CD4-positive, alpha-beta T cell (primary cell): ENCODE measurements at places on chromosomes 6 and 20. TPM values are rescaled to one million over a fixed set of nuclear protein-coding genes. Genes with fewer than 3 reads are reported as not detected.
A peak's percentile ranks its signal among the peaks of the same experiment; 100 is the strongest.

Gene SRSF12
- total RNA-seq, result not detected

Gene UNC93A
- total RNA-seq, result not detected

Gene HLA-C
- 1,996 TPM for total RNA-seq

DNA sequence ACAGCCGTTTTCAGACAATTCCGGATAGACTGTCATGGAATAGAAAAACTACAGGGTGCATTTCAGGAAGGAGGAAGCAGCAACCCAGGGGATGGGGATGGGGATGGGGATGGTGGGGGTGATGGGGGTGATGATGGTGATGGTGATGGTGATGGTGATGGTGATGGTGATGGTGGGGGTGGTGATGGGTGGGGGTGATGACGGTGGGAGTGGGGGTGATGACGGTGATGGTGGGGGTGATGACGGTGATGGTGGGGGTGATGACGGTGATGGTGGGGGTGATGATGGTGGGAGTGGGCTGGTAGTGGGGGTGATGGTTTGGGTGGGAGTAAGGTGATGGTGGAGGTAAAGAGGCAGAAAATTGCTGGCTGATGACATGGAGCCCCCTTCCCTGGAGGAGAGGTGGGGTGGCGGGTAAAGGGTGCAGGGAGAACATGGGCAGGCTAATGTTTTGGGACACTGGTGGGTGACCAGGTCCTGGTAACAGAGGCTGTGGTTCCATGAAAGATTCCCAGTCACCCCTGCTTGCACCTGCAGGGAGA lies 17.5 kb downstream of the LAMA5 start:
- no peak for DNase-seq

DNA sequence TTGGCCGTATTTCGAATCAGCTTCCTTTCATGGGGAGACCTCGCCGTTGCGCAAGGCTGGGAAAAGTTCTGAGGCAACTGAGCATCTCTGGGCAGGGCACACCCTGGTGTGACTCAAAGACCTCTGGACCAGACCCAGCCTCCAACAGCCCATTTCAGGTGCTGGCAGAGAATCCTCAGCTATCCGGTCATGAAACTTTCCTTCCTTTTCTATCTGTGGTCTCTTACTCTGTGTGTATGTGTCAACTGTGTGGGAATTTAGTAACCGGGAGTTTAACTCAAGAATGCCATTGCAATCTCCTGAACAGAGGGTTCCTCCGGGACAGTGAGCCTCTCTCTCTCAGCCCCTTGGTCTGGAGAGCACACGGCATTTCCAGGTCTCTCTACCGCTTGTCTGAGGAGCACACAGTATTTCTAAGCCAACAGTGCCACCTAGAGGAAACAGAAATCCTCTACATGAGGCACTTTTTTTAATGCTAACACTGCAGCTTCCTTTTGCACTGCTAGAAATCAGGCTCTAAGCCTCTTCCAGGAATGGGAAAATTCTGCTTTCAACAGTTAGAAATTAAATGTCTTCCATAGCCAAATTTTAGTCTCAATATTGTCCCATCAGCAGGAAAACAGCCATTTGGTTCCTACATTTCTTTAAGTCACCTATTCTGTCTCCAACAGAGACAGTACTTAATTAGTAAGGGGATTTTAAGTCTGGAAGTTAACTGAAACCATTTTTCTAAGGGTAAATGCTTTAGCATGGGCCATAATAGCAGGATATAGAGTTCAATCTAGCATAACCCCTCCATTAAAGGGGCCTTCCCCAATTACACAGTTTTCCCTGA lies 32.7 kb downstream of the PLN start:
- DNase-seq, result no peak

GRCh38 chr20:41050361-41051008 lies 21.9 kb downstream of the TOP1 start:
- no peak for DNase-seq

DNA sequence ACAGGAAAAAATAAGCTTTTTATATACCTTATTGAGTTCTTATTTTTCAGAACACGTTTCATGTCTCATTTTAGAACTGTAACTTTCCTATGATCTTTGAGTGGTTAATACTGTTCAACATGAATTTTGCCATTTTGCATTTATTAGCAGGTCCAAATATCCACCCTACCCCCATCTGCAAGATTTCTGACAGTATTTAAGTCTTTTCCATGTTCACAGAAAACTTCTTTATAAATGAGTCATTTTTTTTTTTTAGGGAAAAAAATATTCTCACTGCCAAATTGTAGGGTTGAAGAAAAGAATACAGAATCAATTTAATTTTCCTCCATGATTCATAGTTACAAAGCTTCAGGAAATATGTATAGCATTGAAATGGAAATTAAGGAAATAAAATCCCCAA lies 101.8 kb downstream of the COL21A1 start:
- no peak for DNase-seq

DNA sequence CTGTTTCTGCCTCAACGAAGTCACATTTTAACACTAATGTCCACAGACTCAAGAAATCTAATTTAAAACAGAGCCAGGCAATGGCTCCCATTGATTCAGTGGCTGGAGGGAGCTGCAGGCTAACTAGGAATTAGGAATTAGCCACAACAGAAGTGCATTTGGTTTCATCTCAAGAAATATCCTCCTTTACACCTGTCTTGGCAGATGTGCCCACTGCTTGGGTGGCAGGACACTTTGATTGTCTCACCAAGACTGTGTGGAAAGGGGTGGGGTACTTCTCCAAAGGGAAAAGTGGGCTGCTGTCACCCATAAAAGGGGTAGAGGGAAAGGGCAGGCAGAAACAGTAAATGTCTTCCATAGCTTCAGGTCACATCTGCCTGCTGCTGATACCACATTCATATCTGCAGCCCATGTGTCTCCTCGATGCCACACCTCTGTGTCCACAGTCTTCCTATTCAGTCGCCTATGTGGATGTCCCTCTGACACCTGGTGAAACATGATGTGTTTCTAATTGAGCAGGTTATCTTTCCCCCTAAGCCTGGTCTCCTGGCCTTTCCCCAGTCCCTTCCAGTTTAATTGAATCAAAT lies 10.9 kb upstream of the OSER1 start:
- no peak for DNase-seq

DNA sequence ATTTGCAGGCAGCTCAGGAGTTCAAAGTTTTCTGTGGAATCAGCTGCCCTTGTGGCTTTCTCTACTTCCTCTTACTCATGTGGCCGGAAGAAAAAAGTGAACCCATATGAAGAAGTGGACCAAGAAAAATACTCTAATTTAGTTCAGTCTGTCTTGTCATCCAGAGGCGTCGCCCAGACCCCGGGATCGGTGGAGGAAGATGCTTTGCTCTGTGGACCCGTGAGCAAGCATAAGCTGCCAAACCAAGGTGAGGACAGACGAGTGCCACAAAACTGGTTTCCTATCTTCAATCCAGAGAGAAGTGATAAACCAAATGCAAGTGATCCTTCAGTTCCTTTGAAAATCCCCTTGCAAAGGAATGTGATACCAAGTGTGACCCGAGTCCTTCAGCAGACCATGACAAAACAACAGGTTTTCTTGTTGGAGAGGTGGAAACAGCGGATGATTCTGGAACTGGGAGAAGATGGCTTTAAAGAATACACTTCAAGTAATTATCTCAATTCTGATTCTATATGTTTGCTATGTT lies 1.1 kb downstream of the MGME1 start:
- peak; percentile 32 for DNase-seq

- no peak for DNase-seq
Observed at GRCh38 chr6:133198725-133199124, 42.4 kb upstream of the EYA4 start.

- no peak for DNase-seq
Observed at GRCh38 chr6:38824243-38824894, 109.3 kb downstream of the DNAH8 start.

DNA sequence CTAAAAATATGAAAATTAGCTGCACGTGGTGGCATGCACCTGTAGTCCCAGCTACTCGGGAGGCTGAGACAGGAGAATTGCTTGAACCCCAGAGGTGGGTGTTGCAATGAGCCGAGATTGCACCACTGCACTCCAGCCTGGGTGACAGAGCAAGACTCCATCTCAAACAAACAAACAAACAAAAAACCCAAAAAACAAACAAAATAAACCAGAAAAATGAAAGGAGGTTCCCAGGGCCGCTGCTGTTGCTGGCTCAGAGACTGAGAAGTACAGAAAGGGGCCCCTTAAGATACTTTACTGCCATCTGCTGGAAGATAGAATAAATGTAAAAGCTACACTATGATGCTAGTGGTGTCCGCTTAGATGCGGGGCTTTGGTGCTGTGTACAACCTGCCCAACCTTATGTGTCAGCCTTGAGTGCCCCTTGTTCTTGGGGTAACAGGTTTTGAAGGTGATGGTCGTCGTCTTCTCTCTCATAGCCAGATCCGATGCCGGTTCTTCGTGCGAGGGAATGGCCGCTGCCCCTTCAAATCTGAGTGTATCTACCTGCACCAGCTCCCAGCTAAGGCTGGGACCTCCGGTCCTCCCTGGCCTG lies 2.8 kb upstream of the FANCE start:
- DNase-seq, result peak; percentile 82
